ENCODE measurements at places on chromosomes 16 and 17.
A peak's percentile ranks its signal among the peaks of the same experiment; 100 is the strongest.

DNA sequence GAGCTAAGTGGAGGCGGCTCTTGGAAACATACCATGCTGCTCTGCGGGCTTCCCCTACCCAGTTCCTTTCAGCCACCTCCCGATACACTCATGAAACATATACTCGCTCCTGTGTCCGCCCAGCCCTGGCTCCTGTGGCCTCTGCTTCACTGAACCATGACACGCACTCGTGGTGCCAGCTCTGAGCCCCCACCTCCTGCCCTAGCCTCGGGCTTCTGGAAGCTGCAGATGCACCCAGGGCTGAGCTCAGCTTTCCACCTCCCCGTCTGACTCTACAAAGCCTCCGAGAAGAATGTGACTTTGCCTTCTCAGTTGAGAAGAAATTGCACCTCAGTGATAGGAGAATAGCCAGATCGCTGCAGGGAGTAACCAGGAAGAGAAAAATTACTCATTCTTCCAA is 11.0 kb downstream of the CALB2 start:
- DNase-seq: no peak

DNA sequence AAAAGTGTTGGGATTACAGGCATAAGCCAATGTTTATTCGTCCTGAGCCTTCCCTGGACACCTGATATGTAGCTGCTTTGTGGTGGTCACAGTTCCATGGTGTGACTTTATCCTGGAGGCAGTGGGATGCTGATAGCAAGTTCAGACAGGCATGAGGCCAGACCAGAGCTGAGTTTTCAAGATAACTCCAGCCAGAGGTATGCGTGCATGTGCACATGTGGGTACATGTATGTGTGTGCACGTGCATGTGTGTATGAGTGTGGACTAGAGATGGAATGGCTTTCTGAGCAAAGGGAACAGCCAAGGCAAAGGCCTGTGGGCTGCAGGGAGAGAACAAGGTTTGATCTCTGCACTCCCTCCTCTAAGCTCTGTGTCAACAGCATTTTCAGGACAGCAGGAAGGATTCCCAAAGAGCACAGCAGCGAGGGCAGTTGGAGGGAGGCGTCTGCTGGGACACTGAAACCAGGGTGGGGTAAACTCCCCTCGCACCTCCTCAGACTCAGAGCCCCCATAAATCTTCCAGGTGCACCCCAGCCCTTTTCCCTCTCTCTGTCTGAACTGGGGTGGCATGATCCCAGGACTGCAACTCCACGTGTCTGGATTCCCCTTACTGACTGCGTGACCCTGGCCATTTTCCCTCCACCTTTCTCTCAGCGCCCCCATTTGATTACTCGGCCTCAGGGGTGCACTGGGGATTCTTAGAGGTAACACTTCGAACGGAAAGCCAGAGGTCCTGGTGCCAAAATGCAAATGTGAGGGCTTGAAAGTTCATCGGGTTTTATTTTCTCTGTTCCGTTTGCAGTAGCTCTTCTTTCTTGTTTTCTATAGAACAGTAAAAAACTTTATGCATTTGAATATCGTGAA is 15.3 kb downstream of the NLRC5 start:
- peak; percentile 35 for DNase-seq

GRCh38 chr16:47644661-47645060 is 183.5 kb downstream of the PHKB start:
- DNase-seq: peak; percentile 35

DNA sequence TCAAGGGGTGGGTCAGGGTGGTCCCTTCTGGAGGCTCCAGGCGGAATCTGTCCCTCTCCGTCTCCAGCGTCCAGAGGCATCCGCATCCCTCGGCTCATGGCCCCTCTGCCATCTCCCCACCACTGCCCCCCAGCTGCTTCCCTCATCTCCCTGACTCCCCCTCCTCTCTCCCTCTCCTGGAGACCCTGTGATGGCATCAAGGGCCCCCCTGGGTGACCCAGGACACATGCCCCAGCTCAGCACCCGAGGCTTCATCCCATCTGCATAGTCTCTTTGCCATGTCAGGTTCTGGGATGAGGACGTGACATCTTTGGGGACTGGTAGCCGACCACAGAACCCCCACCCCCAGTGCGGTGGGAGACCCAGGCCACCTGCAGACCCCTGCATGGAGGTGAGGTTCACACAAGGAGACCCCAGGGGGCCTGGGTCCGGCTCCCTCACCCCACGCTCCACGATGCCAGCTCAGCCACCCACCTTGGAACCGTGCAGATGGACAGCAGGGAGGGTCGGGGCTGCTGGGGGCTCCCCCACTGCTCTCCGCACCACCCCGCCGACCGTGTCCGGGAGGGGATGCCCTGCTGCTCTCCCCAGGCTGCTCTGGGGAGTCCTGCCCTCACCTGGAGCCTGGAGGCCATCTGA is 3.8 kb downstream of the SECTM1 start:
- DNase-seq: no peak

GRCh38 chr17:14845591-14846281 is 419.4 kb downstream of the PMP22 start:
- no peak for DNase-seq

GRCh38 chr16:20241321-20241720 is 86.0 kb downstream of the GP2 start:
- DNase-seq: no peak

- no peak for DNase-seq
Measured at GRCh38 chr17:146983-147761, 9.8 kb downstream of the SCGB1C2 start.

DNA sequence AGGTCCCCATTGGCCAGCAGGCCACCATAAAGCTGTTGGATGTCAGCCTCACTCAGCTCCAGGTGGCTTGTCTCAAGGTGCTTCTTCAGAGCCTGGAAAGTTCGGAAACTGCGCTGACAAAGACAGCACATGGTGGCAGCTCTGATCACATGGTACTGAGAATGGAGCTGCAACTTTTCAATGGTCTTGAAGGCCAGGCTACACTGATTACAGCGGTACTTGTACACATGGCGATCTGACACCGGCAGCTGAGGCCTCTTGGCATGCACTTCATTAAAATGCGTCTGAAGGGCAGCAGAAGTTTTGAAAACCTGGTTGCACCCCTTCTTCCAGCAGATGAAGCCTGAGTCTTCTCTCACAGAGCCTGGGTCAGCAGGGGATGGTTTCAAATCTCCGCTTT is 249.7 kb downstream of the ZFHX3 start:
- no peak for DNase-seq

All from hematopoietic multipotent progenitor cell treated with erythropoietin and hydrocortisone succinate and interleukin-3 and kit ligand, for 4 days (in vitro differentiated cells).